ENCODE measurements at places on chromosomes 7 and 10.

DNA sequence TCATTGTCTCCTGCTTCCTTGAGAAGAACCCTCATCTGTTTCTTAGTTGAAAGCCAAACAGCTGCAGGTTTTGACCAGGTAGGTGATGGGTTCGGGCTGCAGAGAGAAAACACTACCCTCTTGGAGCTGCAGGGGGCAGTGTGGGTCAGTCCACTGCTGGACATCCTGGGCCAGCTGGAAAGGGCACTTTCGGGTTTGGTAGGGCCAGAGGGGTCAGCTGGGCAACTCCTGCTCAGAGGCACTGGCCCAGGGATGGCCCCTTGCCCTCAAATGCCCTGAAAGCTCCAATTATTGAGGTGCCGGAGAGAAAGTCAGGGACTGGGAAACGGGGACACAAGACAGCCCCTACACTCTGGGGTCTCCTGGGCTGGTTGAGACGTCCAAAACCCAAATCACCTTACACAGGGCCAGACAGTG, 90.7 kb downstream of the MKI67 start:
- no peak for DNase-seq

DNA sequence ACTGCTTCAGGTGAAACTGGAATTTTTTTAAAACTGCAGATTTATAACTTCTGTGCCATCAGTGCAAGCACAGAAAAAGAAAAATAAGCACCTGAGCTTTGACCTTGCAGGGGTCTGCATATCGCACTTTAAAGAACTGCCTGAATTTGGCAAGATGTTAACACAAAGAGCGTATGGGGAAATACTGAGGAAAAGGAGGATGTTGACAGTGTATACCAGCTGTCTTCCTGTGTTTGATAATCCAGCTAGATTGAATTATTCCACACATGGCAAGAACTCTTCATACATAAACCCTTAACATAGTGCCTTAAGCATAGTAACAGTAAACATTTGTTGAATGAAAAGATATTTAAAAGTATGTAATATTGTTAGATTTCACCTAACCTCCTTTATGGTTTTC, 30.0 kb downstream of the SMC3 start:
- no peak for DNase-seq

DNA sequence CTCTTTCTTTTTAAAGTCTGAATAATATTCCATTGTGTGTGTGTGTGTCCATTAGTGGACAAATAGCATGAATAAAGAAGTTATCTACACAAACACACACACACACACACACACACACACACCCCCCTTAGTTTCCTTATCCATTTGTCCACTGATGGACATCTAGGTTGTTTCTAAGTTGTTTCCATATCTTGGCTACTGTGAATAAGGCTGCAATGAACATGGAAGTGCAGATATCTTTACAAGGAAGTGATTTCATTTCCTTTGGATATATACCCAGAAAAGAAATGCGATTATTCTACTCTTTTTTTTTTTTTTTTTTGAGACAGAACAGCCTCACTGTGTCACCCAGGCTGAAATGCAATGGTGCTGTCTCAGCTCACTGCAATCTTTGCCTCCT, 113.5 kb downstream of the MBL2 start:
- DNase-seq, result no peak

GRCh38 chr7:123769371-123769770, 20.6 kb upstream of the WASL start:
- DNase-seq, result no peak

DNA sequence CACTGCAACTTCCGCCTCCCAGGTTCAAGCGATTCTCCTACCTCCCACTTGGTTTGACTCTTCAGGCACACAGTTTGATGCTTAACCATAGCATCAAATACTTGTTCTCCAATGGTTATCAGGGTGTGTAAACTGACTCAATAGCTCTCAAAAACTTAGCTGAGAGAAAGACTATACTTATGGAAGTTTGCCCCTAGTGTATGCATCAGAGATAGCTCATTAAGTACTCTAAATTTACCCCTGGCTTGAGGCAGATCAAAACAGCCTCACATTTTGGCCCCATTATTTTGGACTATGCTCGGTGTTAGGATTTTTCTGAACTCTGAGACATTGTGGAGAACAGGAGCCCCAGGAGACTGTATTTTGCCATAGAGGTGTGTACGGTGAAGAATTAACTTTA, 40.8 kb upstream of the SLC35B4 start:
- DNase-seq, result no peak

All from NCI-H2227 treated with DMSO at 0.1 percent for 48 hours (cell line).